Hematopoietic multipotent progenitor cell treated with erythropoietin and hydrocortisone succinate and interleukin-3 and kit ligand, for 15 days (in vitro differentiated cells): ENCODE measurements at places on chromosomes 11 and 22.

DNA sequence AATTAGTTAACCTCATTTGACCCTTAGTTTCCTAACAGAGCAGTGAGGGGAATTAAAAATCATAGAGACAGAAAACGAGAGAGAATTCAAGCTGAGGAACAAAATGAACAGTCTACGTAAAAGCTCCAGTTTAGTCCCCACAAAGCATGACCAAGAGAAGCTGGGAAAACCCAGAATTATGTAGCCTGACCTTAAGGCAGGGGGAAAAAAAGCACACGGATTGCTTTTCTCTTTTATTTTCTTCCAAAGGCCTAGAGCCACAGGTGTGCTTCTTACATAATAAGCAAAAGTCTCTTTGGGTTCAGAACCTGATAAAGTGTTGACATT, 514 bp upstream of the AMBRA1 start:
- no peak for DNase-seq

DNA sequence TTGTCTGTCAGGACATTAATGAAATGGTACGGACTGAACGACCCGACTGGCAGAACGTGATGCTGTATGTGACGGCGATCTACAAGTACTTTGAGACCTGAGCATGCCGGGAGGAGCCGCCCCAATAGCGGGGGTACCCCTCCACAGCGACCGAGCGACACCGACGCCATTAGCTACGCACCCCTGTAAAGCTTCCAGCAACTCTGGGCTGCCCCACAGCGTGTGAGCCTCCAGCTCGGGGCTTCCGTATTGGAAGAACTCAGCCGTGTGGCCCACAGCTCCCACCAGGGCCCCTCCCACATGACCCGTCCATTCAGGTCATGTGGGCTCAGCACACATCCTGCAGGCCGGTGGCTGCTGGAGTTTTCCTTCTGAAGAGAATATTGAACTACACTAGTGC, 12.9 kb upstream of the ADORA2A start:
- no peak for DNase-seq

GRCh38 chr11:43392713-43393112, 34.0 kb downstream of the TTC17 start:
- no peak for DNase-seq

DNA sequence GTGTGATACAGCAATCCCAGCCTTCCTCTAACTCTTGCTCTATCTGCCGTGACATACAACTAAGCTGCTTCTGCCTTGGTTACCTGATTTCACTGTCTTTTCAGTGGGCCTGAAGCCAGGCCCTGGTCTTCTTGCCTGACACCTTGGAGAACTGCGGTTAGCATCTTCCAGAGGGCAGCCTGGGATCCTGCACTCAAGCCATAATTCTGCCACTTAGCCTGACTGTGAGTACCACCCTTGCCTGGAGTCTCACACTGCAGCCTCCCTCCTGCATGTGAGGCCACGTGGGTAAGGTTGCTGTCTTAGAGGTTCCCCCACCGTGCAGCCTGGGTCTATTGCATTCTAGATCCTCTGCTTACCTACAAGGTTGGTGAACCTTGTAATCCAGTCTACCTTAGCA, 35.8 kb downstream of the USP35 start:
- DNase-seq, result no peak

DNA sequence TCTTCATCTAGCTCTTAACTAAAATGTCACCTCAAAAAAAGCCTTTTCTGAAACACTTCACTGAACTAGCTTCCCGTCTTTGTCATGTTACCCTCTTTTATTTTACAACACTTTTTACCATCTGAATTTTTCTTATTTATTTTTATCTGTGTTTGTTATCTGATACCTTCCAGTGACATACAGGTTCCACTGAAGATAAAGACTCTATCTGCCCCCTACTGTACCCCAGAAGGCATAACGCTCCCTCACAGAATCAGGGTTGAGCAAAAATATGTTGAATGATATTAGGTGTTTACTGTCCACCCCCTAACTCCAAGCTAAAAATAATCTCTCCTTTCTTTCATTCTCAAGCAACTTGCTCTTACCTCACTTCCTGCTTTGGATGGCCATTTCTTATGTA, 654.2 kb downstream of the NELL1 start:
- no peak for DNase-seq

DNA sequence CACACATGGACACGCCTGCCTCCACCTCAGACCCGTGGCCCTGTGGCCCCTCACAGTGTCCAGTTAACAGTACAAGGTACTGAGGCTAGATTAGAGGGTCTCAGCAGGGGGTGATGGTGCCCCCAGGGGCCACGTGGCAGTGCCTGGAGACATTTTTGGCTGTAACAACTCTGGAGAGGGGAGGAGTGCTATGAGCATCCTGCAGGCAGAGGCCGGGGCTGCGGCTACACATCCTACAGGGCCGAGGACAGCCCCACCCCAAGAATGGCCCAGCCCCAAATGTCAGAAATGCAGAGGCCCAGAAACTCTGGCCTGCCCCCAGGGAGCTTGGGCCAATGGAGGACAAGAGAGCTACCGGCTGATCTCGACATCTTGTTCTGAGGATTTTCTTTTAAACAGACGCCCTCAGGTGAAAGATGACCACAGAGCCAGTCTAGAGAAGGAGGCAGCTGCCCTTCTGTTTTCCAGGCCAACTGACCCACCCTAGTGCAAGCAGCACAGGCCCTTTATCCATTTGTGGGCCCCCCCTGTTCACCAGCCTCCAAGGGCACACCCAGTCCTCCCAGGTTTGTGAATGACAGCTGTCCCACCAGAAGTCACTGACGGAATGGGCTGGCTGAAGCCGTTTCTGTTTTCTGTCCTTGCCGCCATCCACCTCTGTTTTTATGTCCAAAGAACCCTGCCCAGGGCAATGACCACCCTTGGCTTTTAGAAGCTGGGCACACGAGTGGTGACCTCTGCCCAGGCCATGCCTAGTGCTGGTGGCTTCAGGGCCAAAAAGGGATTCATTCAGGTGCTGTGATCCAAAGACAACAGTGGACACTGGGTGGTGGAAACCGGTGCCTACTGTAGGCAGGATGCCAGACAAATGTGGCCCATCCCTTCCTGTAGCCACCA, 85.2 kb upstream of the LINC01488 start:
- no peak for DNase-seq
